ENCODE measurements at places on chromosomes 4 and X.

GRCh38 chr4:7353046-7353790 is 81.5 kb downstream of the PSAPL1 start:
- no peak for DNase-seq

DNA sequence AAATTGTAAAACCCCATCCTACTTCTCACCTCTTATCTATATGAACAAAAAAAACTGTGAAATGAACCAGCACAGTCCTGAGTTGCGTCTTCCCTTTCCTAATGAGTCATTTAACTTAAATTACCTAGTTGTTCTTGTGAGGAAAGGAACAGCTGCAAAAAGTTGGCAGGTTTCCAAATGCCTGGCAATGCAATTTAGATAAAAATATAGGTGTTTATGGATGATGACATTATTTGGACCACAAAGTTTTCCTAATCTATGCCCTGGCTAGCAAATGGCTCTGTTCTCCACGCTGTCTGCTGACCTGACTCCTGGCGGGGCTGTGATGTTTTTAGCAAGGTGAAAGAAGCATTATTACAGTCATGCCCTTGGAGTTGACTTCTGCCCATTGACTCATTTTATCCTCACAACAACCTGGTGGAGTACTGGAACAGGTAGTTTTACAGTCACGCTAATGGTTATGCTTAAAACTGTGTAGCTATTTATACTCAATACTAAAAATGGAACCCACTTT is 29.8 kb upstream of the RELL1 start:
- peak; percentile 78 for DNase-seq

DNA sequence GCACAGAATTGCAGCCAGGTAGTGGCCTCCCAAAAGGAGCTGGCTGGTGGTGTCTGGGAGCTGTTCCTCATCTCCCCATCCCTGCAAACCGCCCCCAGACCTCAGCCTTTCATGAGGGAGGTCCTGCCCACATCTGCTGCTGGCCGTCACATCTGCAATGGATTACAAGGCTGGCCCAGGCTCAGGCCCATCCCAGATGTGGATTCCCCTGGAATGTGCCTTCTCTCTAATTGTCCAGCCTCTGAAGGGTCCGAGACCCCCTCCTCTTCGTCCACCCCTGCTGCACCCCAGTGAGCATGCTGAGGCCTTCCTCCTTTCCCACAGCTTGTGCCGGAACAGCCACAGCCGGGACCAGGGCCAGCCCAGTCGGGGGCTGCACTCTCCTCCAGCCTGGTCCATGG is 115.0 kb upstream of the NALF2 start:
- no peak for DNase-seq

DNA sequence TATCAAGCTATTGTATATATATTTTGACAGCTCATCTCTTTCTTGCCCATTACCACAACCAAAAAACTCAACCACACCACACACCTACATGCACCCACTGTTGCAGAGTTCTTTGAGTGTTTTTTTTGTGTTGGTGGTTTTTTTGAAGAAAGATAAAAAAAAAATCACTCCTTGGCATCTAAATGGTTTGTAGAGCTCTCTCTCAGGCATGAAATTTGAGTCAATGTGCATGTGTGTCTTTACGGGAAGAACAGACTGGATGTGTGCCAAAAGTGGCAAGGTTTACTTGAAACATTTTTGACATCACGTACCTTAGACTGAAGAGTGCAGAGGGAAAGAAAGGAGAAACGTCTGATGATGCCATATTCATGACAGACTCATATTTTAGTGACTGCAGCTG is 154.2 kb downstream of the FHIP1A start:
- no peak for DNase-seq

GRCh38 chrX:11754958-11755645 is 2.9 kb upstream of the MSL3 start:
- DNase-seq: no peak

All from GM12865 (cell line).